Activated CD4-positive, alpha-beta T cell treated with anti-CD3 and anti-CD28 coated beads, Interleukin-2, amount 10 ng/mL, durations not matched to agents 24 days and 14 days (primary cell): ENCODE measurements at places on chromosomes 11 and 22. TPM values are rescaled to one million over a fixed set of nuclear protein-coding genes. Genes with fewer than 3 reads are reported as not detected.

The C11orf86 gene
- not detected in 2 replicates for total RNA-seq

The CSNK2A3 gene
- total RNA-seq = 1.1 and 2.1 TPM in 2 replicates

The CD3D gene
- 381 and 400 TPM in 2 replicates for total RNA-seq

The PGR gene
- not detected in 2 replicates for total RNA-seq

The OR8K1 gene
- total RNA-seq = not detected in 2 replicates

GRCh38 chr22:27122574-27122973, 465.2 kb downstream of the MIAT start:
- H3K27ac ChIP-seq = no peak overlapping the region
- H3K4me3 ChIP-seq = no peak overlapping the region
- peaks cover 15% of the 10 kb centered on the region for H3K27me3 ChIP-seq
- no peak for DNase-seq

DNA sequence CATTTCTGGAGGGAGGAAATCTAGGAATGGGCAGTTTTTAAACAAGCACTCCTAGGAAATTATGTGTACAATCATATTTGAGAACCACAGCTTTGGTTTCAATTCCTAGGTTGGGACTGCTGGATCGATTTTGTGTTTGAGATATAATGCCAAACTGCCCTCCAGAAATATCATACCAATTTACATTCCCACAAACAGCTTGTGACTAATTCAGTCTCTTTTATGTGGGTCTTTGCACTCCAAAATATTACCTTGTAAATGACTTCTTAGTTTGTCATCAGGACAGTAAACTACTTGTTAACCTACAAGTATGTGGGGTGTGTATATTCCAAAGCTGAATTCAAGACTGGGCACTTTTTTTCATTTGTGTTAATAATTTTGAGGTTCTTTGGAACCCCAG, 9.8 kb upstream of the BARX2 start:
- H3K36me3 ChIP-seq = no peaks in the 10 kb centered on the region
- H3K4me3 ChIP-seq = no peak overlapping the region
- DNase-seq = no peak
- H3K4me1 ChIP-seq = no peaks in the 10 kb centered on the region
- H3K27ac ChIP-seq = no peak overlapping the region
- H3K27me3 ChIP-seq = peaks cover 53% of the 10 kb centered on the region

- no peak for DNase-seq
- peaks cover 5% of the 10 kb centered on the region for H3K4me1 ChIP-seq
- H3K27ac ChIP-seq = no peak overlapping the region
- H3K4me3 ChIP-seq = peak overlapping the region; percentile 42
- peaks cover 62% of the 10 kb centered on the region for H3K27me3 ChIP-seq
These were observed 22.3 kb upstream of the NRGN start for GRCh38 chr11:124717421-124717785.

DNA sequence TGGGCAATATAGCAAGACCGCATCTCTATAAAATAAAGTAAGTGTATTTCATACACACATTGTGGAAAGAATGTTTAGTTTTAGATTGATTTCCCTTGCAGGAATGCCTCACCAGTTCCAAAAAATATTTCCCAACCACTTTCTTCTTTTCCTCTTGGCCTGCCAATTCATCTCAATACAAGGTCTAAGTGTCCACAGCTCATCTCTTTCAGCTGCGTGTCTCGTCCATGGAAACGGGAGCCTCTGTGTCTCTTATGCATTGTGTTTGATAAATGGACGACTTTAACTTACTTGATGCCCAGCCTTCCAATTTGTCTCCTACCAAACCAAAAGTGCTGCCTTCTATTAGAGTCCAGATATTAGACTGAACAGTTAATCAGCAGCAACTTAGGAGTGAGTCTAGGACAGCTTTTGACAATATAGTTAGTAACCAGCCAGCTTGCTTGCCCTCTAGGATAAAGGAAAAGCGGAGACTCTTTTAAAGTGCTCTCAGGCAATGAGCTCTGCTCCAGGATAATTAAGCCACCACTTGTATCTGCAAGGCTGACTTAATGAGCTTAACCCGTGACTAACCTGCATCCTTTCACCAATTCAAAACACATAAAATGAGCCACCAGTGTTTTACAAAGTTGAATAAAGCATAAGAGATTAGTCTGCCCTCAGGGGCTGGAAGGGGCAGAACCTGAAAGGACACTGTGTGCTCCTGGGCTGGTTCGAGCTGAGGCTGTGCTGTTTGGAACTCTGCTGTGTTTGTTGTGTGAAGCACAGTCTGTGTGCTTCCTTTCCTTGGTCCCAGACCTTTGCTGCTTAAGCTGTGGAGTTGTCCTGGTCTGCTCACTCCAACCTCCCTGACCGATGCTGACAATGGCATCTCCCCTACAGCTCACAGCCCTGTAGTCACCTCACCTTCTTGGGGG, 27.5 kb downstream of the FBXO7 start:
- no peak for DNase-seq
- no peaks in the 10 kb centered on the region for H3K27me3 ChIP-seq
- no peak overlapping the region for H3K27ac ChIP-seq
- H3K4me3 ChIP-seq = no peak overlapping the region
- H3K4me1 ChIP-seq = peaks cover 2% of the 10 kb centered on the region

- H3K4me3 ChIP-seq = no peak overlapping the region
- H3K4me1 ChIP-seq = no peaks in the 10 kb centered on the region
- H3K27me3 ChIP-seq = peaks cover 26% of the 10 kb centered on the region
- no peak for DNase-seq
These were observed 115.8 kb upstream of the IGLL5 start for GRCh38 chr22:22771696-22772377.

DNA sequence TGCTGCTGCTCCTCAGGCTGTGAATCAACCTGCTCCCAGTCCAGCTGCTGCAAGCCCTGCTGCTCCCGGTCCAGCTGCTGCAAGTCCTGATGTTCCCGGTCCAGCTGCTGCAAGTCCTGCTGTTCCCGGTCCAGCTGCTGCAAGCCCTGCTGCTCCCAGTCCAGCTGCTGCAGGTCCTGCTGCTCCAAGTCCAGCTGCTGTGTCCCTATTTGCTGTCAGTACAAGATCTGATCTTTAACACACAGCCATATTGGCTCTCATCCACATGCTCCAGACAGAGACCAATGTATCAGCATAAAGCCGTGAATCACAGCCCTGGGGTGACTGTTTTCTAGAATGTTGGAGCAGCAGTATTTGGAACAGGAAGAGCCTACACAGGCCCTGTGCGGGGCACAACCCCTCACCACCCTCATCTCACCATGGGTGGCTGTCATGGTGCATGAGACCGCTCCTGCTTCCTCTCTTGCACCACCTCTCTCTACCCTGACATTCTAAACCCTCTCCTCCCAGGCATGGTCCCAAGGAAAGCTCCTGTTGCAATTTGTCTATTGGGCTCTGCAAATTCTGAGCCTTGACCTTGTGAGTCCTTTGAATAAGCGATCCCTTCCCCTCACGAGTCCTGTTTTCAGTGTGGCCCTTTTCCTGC, 3.5 kb downstream of the KRTAP5-10 start:
- H3K36me3 ChIP-seq = no peaks in the 10 kb centered on the region
- H3K27me3 ChIP-seq = peaks cover 8% of the 10 kb centered on the region
- DNase-seq = no peak

GRCh38 chr11:120192831-120193625, 17.8 kb upstream of the OAF start:
- H3K4me3 ChIP-seq = no peak overlapping the region
- no peaks in the 10 kb centered on the region for H3K36me3 ChIP-seq
- H3K27me3 ChIP-seq = peaks cover 9% of the 10 kb centered on the region
- no peak overlapping the region for H3K27ac ChIP-seq
- H3K4me1 ChIP-seq = no peaks in the 10 kb centered on the region
- DNase-seq = no peak

DNA sequence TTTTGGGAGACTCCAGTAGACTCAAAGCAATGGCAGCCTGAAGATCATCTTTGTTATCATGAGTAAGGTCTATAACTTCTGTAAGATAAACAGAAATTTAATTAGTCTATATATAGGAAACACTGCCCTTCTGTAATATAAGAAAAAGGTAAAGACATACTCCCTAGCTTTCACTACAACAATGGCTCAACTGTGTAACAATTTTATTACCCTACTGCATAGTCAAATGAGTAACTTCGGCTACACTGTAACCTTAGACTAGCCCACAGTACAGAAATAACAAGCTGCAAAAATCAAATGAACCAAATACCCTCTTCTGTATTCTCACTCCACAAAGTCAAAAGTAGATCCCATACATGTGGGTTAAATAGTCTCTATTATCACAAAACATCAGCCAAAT, 33.7 kb downstream of the USP28 start:
- H3K4me1 ChIP-seq = peaks cover 14% of the 10 kb centered on the region
- H3K27me3 ChIP-seq = no peaks in the 10 kb centered on the region
- no peak for DNase-seq
- H3K36me3 ChIP-seq = peaks cover 35% of the 10 kb centered on the region
- H3K27ac ChIP-seq = peak overlapping the region; percentile 18

GRCh38 chr22:28015046-28015425, 96.0 kb upstream of the PITPNB start:
- no peak overlapping the region for H3K4me3 ChIP-seq
- no peaks in the 10 kb centered on the region for H3K4me1 ChIP-seq

DNA sequence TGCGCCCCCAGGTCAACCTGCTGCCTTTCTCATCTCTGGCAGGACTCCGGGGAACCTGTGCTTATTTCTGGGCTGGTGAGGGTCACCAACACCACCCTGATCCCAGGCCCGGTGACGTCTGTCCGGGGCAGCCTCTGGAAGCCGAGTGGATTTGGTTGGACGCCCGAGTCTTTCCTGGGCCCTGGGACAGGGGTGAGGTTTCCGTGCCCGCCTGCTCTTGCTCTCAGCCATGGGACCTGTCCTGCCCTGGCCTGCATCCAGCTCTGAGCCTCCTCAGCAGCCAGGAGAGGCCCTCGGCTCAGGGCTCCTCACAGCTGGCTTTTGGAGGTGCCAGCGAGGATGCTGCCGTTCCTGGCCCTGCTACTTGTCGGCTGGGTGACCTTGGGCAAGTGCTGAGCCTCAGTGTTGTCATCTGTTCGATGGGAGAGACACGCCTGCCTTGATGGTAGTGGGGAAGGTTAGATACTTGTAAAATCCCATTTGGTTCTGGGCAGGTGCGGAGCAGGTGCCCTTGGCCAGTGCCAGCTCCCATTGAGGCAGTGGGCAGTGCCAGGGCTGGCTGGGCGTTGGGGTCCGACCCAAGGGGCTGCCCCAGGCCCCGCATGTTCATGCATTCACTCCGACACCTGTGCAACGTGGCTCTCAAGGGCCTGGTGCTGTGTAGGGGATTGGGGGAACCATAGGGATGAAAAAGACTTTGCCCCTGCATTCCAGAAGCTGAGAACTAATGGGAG, 58.9 kb upstream of the THY1 start:
- H3K27me3 ChIP-seq = peaks cover 2% of the 10 kb centered on the region
- no peaks in the 10 kb centered on the region for H3K4me1 ChIP-seq
- H3K27ac ChIP-seq = no peak overlapping the region
- DNase-seq = no peak
- H3K36me3 ChIP-seq = no peaks in the 10 kb centered on the region
- no peak overlapping the region for H3K4me3 ChIP-seq

- no peak for DNase-seq
- no peaks in the 10 kb centered on the region for H3K27me3 ChIP-seq
- peak overlapping the region; percentile 87 for H3K27ac ChIP-seq
- peak overlapping the region; percentile 49 for H3K4me3 ChIP-seq
- peaks cover 75% of the 10 kb centered on the region for H3K4me1 ChIP-seq
- H3K36me3 ChIP-seq = peaks cover 44% of the 10 kb centered on the region
These were observed 39.2 kb downstream of the PTPRJ start for GRCh38 chr11:48019595-48019994.

DNA sequence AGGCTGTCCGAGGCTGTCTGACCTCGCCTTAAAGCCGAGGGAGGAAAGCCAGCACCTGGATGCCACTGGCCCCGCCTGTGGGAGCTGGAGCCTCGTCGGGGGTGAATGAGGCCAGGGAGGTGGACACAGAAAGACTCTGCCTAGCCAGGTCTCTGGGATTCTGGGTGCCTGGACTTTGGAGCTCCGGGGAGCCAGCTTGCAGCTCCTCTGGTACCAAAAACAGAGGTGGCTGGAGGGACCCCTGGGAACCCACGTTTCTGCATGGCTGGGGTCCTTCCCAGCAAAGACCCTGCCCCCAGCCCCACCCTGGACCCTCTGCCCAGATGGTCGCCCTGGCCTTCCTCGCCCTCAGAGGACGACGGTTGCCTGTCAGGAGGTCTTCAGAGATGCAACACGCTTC, 239.7 kb downstream of the BRD1 start:
- H3K27ac ChIP-seq = no peak overlapping the region
- no peak for DNase-seq
- peaks cover 1% of the 10 kb centered on the region for H3K4me1 ChIP-seq
- H3K27me3 ChIP-seq = no peaks in the 10 kb centered on the region
- H3K36me3 ChIP-seq = no peaks in the 10 kb centered on the region

DNA sequence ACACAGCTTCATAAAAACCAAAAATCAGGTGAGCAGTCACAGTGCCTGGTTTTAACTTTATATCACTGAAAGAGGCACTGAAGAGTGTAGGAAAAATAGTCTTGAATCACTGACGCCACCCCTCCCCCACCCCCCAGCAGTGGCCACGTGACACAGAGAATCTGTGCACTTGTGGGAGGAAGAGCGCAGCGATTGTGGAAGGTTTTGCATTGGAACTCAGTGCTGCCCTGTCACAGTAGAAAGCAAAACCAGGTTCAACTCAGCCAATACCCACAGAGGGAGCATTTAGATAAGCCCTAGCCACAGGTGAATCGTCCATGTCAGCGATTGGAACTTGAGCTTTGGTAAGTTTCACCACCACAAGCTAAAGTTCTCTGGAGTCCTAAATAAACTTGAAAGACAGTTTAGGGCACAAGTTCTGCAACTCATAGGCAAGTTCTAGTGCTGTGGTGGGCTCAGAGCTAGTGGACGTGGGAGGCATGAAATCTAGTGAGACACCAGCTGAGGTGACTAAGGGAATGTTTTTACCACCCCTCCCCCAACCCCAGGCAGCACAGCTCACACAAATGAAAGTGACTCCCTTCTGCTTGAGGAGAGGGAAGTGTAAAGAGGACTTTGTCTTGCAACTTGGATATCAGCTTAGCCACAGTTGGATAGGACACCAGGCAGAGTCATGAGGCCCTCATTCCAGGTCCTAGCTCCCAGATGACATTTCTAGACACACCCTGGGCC, 13.3 kb downstream of the OR52B2 start:
- peaks cover 2% of the 10 kb centered on the region for H3K27me3 ChIP-seq
- no peaks in the 10 kb centered on the region for H3K4me1 ChIP-seq
- H3K4me3 ChIP-seq = no peak overlapping the region
- H3K36me3 ChIP-seq = no peaks in the 10 kb centered on the region
- no peak overlapping the region for H3K27ac ChIP-seq

- no peak overlapping the region for H3K27ac ChIP-seq
- H3K4me1 ChIP-seq = peaks cover 4% of the 10 kb centered on the region
- no peaks in the 10 kb centered on the region for H3K36me3 ChIP-seq
- no peak overlapping the region for H3K4me3 ChIP-seq
These were observed 22.8 kb downstream of the CASP5 start for GRCh38 chr11:105000167-105000566.

DNA sequence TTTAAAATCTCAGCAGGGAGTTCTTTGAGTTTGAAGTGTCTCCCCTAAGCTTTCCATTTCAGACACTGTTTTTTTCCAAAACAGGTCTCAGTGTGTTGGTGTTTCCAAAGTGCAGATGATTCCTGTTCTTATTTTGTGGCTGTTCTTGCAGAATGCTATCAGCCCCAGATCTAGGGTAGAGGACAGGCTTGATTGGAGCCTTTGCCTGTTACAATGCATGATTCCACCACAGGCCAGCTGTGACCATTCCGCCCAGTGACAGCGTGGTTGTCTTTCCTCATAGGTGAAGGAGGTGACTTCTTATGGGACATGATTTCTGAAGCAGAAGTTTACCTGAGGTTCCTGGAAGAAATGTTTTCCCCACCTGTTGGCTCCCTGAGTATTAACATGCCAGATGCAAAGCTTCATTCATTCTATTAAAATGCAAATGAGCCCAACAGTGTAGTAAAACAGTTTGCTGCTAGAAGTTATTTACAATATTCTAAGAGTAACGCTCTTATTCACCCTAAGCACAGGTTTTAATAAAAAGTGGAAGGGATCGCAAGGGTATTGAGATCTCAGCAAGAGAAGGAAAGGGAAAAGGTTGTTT, 36.9 kb upstream of the BIRC3 start:
- H3K36me3 ChIP-seq = no peaks in the 10 kb centered on the region
- no peak for DNase-seq
- H3K4me1 ChIP-seq = peaks cover 8% of the 10 kb centered on the region
- no peak overlapping the region for H3K4me3 ChIP-seq
